Activated CD8-positive, alpha-beta memory T cell treated with anti-CD3 and anti-CD28 coated beads, Interleukin-2, amount 50 U/mL, for 4 hours (primary cell): ENCODE measurements at places on chromosomes 16 and 17.

DNA sequence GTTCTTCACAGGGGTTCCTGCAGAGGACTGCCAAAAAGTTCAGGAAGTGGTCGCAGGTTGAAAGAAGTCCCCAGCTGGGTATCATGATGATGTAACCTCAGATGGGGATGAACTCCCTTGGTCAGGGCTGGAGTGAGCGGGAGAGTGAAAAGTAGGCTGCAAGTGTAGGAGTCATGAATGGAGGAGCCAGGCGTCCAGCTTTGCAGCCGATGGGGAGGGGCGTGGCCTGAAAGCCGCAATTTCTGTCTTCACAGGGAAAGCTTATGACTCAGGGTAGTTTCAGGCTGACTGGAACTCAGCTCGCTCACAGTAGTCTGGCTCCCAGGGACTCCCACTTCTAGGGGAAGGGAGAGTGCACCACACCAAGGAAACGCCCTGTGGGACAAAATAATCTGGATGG, 70.0 kb upstream of the HS3ST3A1 start:
- DNase-seq: no peak

DNA sequence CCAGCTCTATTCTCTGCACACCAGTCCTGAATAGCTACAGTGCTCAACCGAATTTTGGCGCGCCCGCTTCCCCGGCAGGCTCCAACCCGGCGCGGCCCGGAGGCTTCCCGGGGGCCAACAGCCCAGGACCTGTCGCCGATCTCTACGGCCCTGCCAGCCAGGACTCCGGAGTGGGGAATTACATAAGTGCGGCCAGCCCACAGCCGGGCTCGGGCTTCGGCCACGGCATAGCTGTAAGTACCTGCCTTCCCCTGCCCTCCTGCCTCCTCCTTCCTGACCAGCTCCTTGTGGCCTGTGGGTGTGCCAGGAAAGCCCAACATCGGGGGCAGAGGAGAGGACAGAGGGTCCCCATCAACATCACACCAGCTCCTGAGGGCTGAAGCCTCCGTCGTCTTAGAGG, 70.2 kb downstream of the CCDC182 start:
- no peak for DNase-seq

- DNase-seq: no peak
Measured at GRCh38 chr17:80331820-80332219, 71.2 kb downstream of the RNF213 start.

DNA sequence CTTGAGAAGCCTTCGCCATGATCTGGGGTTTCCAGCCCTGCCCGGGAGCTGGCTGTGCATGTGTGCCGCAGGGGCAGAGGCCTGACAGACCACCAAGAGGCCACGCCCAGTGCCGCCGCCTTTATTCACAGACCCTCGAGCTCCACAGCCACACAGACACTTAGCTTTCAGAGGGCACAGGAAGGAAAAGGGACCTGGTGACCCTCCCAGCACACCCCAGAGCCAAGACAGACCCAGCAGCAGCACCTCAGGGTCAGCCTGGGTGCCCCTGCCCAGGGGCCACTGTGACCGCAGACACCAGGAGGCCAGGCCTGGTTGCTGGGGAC, 10.8 kb downstream of the MCRIP1 start:
- DNase-seq: no peak

DNA sequence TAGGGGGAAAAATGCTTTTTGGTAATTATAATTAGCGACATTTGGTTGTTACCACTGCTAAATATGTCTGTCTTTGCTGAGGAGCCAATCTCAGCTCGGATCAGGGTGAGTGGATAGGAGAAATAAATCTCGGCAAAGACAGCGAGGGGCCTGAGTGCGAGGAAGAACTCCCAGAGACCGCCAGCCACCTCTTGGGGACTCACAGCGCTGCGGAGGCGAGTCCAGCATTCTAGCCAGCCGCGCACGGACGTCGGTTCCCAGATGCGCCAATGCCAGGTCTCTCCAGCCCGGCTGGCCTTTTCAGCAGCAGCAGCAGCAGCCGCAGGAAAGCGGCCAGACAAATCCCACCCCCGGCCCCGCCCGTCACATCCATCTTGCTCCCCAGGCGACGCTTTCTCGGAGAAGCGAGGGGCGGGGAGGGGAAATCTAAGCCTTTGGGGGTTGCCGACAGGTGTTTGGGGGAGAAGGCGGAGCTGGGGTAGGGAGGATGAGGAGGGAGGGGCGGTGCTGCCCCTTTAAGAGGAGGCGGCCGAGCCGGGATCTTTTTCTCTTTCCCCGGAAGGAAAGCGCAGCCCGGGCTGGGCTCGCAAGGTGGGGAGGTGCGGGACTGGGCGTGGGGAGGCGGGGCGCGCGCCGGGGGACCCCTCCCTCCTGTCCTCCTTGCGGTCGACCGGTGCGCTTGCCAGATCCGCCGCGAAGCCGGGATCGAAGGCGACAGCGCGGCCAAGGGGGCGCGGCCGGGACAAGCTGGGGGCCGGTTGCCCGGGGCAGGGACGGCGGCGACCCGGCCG, at the start of gene ITGA3:
Gene ITGA3, plus strand, starts transcription at position 685 of the 791 bp plus-strand sequence. CDS start 330 bp downstream, outside the sequence.
- peak; percentile 60 for DNase-seq

- peak; percentile 31 for DNase-seq
Measured at GRCh38 chr17:7838090-7839075, 4.4 kb downstream of the KDM6B start.

- no peak for DNase-seq
Measured at GRCh38 chr16:85112364-85112763, at the start of gene CIBAR2. CIBAR2 (minus strand) TSS chr16:85112472; CDS start chr16:85112352, 120 bp downstream.

DNA sequence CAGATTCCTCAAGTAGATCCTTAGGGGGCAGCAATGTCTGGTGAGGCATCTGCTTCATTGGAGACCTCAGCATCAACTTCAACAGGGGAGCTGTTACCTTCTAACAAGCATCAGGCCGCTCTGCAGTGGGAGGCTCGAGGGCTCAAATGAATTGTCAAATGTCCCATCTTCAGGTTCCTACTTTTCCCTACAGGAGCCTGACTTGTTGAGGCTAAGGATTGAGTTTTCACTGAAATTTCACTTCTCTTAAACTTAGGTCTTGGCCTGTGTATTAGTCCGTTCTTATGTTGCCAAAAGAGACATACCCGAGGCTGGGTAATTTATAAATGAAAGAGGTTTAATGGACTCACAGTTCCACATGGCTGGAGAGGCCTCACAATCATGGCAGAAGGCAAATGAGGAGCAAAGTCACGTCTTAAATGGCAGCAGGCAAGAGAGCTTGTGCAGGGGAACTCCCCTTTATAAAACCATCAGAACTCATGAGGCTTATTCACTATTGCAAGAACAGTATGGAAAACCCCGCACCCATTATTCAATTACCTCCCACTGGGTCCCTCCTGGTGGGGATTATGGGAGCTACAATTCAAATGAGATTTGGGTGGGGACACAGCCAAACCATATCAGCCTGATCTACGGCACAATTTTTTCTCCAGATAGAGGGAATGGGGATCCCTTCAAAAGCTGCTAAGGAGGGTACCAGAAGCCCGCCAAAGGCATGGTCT, 5.1 kb upstream of the CD300LD start:
- no peak for DNase-seq

DNA sequence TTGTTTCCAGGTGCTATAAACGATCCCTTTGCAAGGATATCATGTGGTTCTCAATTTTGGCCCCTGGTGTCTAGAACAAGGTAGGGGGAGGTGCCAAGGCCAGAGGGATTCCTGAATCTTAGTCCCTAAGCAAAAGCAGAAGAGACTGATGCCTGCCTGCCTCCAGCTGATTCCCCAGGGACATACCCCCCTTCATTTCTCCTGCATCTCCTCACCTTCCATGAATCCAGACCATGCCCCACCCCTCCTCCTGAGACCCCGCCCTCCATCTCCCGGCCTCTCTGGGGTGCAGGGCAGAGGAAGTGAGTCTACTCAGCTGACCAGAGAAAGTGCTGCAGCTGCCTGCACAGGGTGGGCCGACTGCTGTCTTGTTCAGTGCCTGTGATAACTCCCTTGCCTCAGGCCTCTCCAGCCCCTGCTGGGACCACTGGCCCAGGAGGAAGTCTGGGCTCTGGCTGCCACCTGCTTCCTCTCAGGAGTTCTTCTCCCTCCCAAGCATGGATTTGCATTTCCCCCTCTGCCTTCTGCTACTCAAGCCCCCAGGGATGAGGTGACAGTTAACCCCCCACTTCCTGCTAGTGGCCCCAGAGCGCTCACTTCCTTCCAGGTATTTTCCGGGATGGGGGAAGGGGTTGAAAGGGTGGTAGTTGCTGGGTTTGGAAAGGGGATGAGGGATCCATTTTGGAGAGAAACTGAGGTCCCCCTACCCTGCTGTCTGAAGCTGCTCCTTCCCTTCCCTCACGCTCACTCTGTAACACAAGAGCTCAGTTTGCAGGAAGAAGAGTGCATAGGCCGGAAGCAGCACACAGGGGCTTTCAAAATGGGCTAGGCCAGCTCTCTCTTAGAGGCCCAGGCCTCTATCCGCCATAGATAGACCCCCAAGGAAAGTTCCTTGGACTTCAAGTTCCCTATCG, 10.5 kb upstream of the TSPOAP1 start:
- DNase-seq: peak; percentile 39

GRCh38 chr16:67862623-67863583, 9.9 kb upstream of the EDC4 start:
- DNase-seq: no peak
